ENCODE measurements at places on chromosomes 16 and 17.

- peak; percentile 13 for DNase-seq
These were observed 73.5 kb downstream of the ZNF423 start for GRCh38 chr16:49782405-49782804.

- no peak for DNase-seq
These were observed 20.8 kb downstream of the UTS2R start for GRCh38 chr17:82392209-82392920.

DNA sequence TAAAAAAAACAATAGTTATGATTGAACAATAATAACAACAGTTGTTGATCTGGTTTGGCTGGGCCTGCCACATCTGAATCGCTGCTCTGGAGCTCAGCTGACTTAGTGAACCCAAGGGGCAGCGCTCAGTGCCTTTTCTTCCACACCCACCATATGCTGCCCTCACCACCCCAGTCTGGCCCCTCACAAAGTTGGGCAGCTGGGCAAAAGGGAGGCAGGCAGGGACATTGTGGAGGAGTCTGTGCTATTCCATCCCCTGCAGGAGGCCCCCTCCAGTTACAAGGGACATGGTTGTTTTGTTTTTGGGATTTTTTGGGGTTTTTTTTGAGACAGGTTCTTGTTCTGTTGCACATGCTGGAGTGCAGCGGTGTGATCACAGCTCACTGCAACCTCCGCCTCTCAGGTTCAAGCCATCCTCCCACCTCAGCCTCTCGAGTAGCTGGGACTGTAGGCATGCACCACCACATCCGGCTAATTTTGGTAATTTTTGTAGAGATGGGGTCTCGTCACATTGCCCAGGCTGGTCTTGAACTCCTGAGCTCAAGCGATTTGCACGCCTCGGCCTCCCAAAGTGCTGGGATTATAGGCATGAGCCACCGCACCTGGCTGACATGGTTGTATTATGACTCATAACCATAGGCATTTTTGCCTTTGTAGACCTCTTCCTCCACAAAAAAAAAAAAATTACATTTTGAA, 8.6 kb upstream of the PECAM1 start:
- DNase-seq, result no peak

- DNase-seq, result no peak
These were observed 10.1 kb downstream of the SNX29 start for GRCh38 chr16:11986521-11987057.

DNA sequence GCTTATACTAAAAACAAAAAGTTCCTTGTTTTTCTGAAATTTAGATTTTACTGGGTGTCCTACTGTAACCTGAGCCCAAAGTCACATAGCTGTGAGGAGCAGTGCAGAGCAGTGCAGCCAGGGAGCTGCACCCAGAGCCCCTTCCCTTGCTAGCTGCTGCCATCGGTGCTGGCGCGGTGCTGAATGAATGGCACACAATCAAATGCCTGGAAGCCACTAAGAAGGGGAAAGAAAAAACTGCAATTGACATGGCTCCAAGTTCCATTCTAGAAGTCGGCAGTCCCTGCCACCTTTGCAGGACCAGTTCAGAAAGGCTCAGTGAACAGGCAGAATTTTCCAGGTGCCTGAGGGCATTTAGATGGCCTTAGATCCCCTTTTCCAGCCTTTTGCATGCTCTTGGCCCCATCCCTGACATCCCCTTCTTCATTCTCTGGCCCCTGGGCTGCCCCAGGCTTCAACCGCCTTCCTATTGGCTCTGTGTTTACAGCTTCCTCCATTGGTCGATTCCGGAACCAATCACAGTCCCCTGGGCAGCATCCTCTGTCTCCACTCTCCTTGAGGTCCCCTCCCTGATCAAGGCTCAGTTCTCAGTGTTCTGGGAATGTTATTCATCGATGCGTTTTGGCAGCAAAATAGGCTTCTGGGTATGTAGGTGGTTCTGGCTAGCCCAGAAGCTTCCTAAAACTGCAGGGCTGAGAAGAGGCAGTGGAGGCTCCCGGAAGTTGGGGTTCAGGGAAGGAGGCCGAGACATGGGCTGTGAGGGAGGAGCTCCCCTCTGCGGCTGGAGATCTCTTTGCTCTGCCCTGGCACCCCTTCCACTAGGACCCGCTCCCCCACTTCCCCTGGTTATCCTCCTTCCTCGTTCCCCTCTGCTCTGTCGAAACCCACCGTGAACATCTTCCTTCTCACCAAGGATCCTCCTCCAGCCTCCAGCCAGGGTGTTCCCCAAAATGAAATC, 37.9 kb downstream of the ATP2C2 start:
- no peak for DNase-seq

DNA sequence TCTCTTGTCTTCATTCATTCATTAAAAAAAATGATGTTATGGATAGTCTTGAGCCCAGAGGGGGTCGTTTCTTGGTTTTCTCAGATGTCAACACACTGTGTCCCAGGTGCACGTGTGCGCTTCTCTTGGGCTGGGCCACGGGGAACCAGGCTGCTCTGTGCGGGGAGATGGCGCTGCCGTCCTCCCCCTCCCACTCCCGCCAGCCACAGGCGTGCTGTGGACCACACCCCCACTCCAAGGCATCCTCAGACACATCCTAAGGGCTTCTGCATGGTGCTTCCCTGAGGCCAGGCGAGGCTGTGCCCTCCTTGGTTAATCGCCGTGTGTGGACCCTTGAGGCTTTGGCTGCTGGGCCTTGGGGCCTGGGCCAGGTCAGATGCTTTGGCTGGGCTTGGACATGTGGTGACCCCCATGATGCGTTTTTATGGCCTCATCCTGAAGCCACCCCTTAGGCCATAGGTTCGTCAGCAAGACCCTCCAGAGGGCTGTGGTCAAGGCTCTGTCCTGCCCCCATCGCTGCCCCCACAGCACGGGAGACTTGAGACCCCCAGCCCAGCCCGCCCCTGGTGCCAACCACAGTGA, 245.7 kb upstream of the CIBAR2 start:
- no peak for DNase-seq

DNA sequence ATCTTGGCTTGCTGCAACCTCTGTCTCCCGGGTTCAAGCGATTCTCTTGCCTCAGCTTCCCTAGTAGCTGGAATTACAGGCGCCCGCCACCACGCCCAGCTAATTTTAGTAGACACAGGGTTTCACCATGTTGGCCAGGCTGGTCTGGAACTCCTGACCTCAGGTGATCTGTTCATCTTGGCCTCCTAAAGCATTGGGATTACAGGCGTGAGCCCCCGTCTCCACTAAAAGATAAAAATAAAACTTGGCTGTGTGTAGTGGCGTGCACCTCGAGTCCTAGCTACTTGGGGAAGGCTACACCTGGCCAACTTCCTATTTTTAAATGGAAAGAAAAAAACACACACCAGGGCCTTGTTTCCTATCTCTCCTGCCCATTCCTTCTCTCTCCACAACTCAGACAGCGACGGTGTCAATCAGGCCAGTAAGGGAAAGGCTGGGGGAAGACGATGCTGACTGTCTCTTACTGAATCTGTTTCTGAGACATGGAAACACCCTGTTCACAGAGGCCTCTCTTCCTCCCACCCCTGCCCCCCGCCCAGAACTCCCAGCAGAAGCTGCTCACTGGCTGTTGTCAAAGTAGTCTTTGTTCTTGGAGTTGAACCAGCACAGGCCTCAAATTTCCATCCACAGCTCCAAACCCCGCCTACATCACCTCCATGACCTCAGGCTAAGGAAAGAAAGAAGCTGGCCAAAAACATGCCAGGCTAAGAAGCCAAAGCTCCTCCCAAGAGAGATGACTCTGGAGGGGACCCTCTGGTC, 96.6 kb downstream of the NXN start:
- no peak for DNase-seq

DNA sequence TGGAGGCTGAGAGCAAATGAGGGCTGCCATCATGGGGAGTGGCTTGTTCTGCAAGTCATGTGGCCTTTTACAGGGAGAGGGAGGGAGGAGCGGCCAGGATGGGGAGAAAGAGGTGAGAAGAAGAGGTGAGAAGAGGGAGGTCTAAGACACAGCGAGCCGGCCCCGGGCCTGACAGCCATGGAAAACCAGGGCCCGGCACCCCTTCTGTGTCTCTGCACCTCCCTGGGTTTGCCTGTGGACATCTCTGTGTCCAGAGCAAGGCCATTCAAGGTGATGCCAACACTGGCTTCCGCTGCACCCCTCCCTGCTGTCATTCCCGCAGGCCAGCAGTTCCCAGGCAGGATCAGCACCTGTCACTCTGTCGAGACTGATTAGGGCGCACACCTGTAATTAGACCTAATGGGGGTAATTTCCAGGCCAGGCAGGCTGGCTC, 75.6 kb downstream of the MGAT5B start:
- DNase-seq, result peak; percentile 17

Measured in NCI-H510A treated with DMSO at 0.1 percent for 48 hours (cell line).